ENCODE measurements at places on chromosomes 6 and 20.

DNA sequence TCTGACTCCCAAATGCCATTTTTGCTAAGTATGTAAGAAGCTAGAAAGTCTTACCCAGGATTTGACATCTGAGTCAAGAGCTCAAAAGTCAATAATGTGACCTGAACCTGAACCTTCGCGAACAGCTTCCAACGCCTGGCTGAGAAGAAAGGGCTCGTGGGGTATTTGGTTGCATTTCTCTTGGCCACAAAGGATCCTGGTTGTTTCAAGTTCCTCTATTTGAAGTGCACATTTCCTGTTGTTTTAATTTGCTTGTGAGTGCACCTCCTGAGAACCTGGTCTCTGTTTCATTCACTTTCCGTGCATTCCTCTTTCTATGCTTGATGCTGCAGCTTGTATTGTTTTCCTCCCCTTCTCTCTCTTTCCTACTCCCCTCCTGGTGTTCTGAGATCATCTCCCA lies 212.5 kb downstream of the FOXA2 start:
- no peak for DNase-seq

- DNase-seq = no peak
Measured at GRCh38 chr6:48136856-48137255, 25.9 kb upstream of the PTCHD4 start.

DNA sequence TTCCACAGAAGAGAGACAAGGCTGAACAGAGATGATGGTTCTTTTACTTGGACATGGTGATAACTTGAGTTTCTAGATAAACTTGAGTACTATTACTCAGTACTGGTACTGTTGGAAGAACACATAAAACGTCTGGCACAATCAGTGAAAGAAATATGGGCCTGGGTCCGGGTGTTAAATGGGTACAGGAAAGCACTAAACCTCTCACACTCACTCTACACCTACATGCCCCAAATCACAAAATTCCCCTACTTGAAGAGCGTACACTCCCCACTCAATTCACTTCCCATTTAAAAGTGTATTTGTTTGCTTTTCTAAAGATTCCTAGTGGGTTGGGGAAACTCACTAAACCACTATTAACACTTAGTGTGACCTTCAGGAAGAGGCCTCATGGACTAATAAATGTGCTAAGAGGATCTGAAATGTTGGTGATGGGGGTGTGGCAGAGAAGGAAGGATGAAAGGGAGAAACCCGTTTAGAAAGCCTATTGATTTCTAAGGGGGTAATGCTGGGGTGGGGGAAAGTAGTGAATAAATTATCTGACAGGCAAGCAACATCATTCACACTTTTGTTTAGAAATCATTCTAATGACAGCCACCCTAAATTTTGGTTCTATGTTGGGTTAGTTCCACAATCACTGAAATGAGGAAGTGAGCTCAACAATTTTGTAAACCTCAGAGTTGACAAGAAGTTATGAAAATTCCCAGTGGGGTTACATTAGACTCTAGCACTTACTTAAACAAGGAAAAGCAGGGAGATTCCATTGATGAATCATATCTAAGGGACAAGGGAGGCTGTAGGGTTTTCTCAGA lies 222.6 kb upstream of the MARCKS start:
- no peak for DNase-seq

- no peak for DNase-seq
Measured at GRCh38 chr6:13268913-13269518, 59.3 kb downstream of the TBC1D7 start.

GRCh38 chr6:42441697-42442081 lies 10.0 kb downstream of the TRERF1 start:
- DNase-seq = no peak

DNA sequence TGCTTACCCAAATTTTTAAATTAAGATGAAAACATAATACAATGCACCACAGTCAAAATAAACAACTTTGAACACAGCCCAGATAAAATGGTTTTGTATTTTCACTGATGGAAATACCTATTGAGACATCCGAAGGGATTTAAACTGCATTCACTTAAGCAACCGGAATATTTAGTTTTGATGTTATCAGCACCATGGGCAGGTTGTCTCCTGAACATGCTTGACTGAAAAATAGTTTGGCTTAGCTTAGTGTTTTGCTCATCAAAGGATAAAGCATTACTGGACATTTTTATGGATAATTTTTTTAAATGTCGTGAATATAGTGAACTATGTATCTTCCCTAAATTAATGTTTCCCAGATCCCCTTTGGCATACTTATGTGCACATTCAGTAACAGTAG lies 177.5 kb downstream of the GJA1 start:
- DNase-seq = no peak

- peak; percentile 22 for DNase-seq
Measured at GRCh38 chr6:163438940-163439335, 24.4 kb downstream of the QKI start.

DNA sequence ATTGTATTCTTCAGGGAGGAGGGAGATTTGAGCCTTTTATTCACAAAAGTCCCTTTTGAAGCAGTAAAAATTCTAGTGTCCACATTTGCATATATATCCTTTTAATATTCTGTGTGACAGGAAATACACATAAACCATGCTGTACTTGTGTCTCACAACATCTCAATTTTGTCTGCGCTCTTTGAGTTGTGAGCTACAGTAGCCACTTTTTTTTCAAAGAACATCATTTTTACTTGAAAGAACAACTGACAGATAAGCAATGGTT lies 21.3 kb downstream of the LMBRD1 start:
- DNase-seq = no peak

DNA sequence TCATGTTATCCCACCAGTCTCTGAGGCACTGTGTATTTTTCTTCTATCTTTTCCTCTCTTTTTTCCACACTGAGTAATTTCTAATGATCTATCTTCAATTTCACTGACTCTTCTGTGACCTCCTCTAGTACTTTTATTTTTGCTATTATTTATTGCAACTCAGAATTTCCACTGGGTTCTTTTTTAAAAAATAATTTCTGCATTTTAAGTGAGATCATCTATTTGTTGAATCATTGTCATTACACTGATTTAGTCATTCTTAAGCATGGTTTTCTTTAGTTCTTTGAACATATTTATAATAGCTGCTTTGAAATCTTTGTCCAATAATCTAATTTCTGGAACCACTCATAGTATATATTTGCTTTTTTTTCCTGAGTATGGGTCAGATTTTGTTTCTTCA lies 96.7 kb upstream of the SLC22A16 start:
- DNase-seq = no peak

- DNase-seq = no peak
Measured at GRCh38 chr6:28523241-28523622, 2.4 kb upstream of the GPX5 start.

DNA sequence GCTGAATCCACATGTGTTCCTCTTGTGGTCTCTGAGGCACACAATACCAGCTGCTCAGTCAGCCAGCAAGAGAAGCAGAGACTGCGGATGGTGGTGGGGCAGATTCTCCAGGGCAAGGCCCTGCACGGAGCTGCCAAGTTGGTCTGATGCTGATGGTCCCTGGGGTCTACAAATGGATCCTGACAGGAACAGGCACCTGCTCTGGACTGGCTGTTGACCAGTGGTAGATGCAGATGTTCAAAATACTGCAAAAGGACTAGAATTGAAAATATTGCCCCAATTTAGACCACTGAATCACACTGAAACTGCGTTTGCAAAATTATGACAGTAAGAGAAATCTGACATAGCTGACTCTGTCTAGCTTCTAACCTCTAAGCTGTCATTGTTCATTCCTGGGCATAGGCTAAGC lies 29.6 kb upstream of the TUBB2A start:
- no peak for DNase-seq

- no peak for DNase-seq
Measured at GRCh38 chr20:36645998-36646397, at the start of gene SLA2. SLA2 (minus strand) TSS chr20:36646196; CDS start chr20:36641335, 4,861 bp downstream.

DNA sequence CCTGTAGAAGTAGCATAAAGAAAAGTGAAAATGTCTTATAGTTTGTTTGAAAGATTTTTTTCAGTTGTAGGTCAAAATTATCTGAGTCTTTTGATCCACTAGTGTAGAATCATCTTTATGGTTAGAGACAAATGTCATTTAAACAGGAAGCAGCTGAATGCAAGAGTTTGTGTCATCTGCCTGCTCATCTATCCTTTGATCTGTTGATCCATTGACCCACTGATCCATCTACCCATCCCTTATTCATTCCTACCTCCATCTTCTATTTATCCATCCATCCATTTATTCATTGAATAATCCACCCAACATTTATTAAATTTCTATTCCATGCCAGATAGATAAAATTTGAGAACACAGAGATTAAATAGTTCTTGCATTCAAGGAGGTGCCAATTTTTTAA lies 62.6 kb downstream of the MKKS start:
- no peak for DNase-seq

GRCh38 chr20:17935761-17936160 lies 32.8 kb downstream of the SNX5 start:
- DNase-seq = no peak

DNA sequence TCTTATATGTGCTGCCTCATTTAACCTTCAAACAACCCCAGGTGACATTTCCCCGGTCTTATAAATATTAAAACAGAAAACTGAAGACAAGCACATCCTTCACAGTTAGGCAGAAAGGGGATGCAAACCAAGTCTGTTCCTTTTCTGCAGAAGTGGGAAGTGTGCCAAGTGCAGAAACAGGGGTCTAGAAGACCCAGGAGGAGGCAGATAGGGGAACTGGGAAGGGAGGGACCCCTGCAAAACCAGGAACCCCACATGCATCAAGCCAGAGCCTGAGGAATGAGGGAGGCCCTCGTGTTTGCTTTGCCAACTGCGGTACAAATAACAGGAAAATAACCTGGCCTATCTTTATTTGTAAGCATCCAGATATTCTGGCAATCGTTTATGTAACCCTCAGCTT lies 17.0 kb upstream of the CST3 start:
- no peak for DNase-seq
